Iris pigment epithelial cell (primary cell): ENCODE measurements at places on chromosomes 6 and 20.

DNA sequence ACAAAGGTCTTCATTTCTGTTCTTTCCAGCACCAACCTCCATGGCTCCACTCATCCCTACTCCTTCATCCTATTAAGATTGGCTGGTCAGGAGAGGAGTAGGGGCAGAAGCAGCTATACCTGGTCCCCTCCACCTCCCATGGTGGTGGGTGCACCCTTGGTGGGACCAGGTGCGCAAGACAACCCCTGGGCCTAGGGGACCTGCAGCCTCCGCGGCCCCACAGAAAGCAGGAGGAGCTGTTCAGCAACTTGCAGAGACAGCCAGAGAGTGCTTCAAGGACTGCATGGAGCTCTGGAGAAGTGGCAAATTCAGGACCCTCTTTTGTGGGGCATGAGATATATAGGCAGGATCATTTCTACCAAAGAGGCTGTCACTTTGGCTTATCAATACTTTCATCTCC, 9.8 kb downstream of the ULBP2 start:
- no peak for DNase-seq

DNA sequence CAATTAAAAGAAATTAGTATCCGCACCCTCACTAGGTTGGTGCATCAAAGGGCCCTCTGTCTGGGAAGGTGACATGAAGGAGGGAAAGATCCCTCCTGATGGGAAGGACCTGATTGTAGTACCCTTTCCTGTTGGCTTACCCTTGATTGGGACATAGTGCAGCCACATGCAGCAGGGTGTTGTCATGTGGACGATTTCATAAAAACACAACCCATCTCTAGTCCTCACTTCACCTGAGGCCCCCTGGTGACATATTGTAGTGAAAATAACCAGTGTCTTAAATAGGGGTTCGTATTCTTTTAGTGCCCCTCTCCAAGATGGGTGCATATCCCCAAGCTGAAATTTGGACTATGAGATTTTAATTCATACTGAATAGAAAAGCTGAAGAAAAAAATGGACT, 97.3 kb downstream of the SLX4IP start:
- no peak for DNase-seq

DNA sequence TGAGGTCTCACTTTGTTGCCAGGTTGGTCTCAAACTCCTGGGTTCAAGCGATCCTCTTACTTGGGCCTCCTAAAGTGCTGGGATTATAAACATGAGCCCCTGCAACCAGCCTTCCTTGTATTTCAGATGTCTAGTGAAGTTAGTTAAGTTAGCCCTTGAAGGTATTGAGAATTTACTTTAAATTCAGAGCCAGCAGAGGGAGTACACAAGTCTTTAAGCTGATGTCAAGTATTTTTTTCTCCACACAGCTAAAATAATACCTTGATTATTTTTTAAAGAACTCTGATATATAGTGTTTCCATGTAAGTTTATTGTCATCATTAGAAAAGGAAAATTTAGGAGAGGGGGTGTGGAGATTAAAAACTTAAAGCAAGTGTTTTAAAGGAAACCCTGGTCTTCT, 9.8 kb downstream of the FOXO3 start:
- DNase-seq = no peak

DNA sequence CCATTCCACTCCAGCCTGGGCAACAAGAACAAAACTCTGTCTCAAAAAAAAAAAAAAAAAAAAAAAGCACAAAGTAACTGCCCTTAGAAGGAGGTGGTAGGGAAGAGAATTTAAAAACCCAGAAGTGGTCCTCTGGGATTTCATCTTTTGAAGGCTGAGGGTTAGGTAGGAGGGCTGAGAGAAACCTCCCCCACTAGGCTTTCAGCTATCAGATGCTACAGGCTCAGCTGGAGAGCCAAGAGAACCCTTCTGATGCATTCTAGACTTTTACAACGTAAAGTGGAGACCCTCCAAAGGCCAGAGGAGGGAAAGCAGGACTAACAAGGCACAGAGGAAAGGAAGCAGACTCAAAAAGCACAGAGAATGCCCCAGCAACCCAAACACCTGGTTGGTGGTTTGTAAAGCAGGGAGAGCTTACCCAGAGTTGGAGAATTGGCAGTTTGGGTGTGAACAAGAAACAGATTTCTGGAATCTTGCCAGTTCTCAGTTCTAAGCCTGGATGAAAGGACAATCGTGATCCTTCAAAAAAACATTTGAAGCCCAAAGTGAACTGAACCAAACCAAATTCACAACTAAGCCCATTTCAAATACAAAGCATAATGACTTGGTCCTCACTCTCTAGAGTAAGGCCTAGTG, 23.2 kb upstream of the SPAG4 start:
- DNase-seq = no peak

- DNase-seq = no peak
Measured at GRCh38 chr6:151448623-151449022, 3.3 kb downstream of the RMND1 start.

- DNase-seq = no peak
Measured at GRCh38 chr6:45966340-45966739, 49.3 kb downstream of the CLIC5 start.

GRCh38 chr6:161013695-161014094, 22.1 kb downstream of the MAP3K4 start:
- no peak for DNase-seq

DNA sequence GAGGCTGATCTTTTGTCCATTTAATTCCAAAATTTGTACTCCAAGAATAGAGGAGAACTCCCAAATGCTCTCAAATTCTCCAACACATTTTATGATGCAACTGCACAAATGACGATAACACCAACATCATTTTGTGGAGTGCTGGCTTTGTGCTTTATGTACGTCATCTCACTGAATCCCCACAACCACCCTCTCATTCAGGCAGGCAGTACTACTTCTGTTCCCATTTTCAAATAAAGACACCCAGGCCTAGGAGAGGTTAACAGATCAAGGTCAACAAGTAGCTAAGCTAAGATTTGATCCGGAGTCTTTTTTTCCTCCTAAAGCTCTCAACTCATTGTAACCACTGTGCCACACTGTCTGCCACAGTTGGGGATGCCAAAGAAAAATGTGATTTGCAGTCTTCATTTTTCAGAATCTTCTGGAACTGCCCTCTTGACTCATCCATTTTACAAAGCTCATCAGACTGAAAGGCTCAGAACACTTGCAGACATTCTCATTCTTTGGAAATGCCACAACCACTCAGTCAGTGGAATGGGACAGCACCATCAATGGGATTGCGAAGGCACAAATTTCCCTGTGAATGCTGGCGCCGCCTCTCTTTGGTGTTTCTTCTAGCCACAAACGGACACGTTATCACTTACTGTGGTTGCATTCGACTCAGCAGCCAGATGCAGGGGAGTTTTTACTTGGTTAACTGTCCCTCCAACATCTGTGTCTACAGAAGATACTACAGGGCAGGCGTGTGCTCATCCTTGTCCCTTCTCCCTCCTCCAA, 184.4 kb downstream of the GJA10 start:
- no peak for DNase-seq

- no peak for DNase-seq
Measured at GRCh38 chr6:155717374-155717773, 261.7 kb upstream of the NOX3 start.

GRCh38 chr20:63525971-63526370, 5.4 kb downstream of the PPDPF start:
- DNase-seq = no peak

DNA sequence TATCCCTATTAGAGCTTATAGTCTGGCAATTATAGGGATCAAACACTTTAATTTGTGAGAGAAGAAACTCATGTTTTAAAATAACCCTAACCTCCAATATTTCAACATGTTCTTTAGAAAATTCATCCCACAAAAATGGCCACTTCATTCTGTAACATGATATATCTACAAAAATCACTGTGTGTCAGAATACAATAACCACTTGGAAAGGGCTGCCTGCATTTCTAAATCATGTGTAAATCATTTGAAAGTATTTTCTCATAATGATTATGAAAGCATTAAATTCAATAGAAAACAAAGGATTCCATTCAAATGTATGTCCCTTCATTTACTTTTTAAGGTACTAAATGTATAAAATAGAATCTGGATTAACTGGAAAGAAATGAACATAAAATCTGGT, 101.4 kb upstream of the NHSL1 start:
- peak; percentile 82 for DNase-seq

DNA sequence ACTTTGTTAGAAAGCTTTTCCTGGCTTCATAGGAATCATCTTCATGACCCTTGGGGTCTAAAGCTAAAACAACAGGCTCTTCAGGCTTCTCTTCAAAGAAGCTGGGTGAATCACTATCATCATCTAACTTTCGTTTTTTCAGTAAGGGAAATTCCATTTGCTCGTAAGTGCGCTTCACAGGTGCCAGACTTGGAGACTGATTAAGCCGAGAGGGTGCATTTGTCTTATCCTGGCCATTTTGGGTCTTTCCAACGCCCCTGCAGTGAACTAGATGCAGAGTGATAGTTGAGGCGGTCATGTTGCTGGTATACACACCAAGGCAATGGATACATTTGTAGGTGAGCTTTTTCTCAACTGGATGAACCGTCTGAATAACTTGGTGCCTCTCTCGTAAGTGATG, 38.8 kb downstream of the ADNP start:
- no peak for DNase-seq

DNA sequence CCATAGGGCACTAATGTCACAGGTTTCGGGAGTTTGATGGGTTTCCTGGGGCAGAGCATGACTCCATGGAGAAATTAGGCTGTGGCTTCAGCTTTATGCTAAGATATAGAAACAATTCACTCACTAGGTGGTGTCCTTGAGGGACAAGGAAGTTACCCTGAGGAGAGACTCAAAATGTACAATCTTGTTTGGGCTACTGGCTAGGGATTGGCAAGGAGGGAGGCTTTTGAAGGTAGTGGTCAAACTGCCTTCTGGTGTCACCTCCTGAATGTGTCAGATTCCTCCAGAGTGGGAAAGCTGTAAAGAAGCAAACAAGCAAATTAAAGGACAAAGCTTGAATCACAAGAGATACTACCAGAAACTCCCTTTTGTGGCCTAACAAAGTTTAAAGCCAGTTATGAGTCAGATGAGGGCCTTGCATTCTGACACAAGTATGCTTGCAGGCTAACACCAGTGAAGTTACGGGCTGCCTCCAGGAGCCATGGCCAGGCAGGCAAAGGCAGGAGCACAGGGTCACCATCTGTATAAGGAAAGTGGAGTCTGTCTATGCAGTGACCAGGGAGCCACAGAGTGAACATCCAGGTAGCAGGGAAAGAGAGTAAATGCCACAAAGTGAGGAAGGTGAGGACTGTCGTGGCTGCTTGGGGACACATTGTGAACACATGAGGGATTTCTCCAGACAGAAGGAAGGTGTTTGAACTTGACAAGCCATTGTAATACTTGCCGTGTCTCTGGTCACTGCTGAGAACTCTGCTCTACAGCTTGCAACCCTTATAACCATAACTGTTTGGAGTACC, 107.7 kb upstream of the DTNBP1 start:
- peak; percentile 58 for DNase-seq

DNA sequence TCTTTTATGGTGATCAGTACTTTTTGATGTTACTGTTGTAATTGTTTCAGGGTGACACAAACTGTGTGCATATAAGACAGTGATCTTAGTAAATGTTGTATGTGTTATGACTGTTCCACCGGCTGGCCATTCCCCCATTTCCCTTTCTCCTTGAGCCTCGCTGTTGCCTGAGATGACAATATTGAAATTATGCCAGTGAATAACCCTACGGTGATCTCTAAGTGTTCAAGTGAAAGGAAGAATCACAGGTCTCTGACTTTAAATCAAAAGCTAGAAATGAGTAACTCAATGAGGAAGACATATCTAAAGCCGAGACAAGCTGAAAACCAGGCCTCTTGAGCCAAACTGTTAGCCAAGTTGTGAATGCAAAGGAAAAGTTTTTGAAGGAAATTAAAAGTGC, 32.3 kb downstream of the TULP4 start:
- no peak for DNase-seq

- DNase-seq = no peak
Measured at GRCh38 chr6:118752803-118753202, 101.4 kb upstream of the CEP85L start.

- DNase-seq = peak; percentile 16
Measured at GRCh38 chr6:97958134-97958533, 675.1 kb upstream of the MMS22L start.
